ENCODE measurements at places on chromosomes 12 and 14. TPM values are rescaled to one million over a fixed set of nuclear protein-coding genes. Genes with fewer than 3 reads are reported as not detected.
A peak's percentile ranks its signal among the peaks of the same experiment; 100 is the strongest.

The ZNF384 gene
- 48.7 TPM for total RNA-seq

The MFAP5 gene
- total RNA-seq: 50.2 TPM

The LRRC10 gene
- not detected for total RNA-seq

The MSRB3 gene
- total RNA-seq: 47.3 TPM

The TSPAN11 gene
- total RNA-seq: 9.1 TPM

GRCh38 chr14:99609245-99610170 lies 5.5 kb upstream of the CCDC85C start:
- H3K36me3 ChIP-seq: no peaks in the 10 kb centered on the region
- H3K27ac ChIP-seq: no peak overlapping the region
- peaks cover 14% of the 10 kb centered on the region for H3K4me1 ChIP-seq

DNA sequence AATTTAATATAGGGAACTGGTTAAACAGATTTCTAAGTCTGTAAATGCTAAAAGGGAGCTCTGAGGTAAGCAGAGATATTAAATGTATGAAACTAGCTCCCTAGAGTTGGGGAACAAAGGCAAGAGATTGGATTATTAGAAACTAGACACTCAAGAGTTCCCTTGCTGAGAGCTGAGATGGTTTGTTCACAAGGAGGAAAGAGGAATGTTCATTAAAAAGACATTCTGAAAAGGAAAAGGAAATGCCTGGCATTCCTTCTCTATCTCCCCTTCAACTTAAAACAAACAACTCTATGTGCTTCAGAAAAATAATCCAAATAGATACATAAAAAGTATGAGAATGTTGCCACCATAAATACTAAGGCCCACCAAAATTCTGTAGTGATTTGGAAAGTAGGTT lies 73.7 kb downstream of the GALNT4 start:
- no peaks in the 10 kb centered on the region for H3K36me3 ChIP-seq
- no peaks in the 10 kb centered on the region for H3K27me3 ChIP-seq
- H3K27ac ChIP-seq: peak overlapping the region; percentile 83
- DNase-seq: no peak

- no peak overlapping the region for H3K4me3 ChIP-seq
- no peaks in the 10 kb centered on the region for H3K4me1 ChIP-seq
- DNase-seq: no peak
- H3K36me3 ChIP-seq: no peaks in the 10 kb centered on the region
- no peak overlapping the region for H3K27ac ChIP-seq
- no peaks in the 10 kb centered on the region for H3K27me3 ChIP-seq
These were observed 717.8 kb downstream of the TMTC2 start for GRCh38 chr12:83404521-83404920.

- peaks cover 6% of the 10 kb centered on the region for H3K4me1 ChIP-seq
- DNase-seq: no peak
- H3K36me3 ChIP-seq: no peaks in the 10 kb centered on the region
- H3K27ac ChIP-seq: no peak overlapping the region
- no peak overlapping the region for H3K4me3 ChIP-seq
These were observed 193.8 kb downstream of the TMTC2 start for GRCh38 chr12:82880442-82880901.

- no peak overlapping the region for H3K27ac ChIP-seq
- peaks cover 38% of the 10 kb centered on the region for H3K36me3 ChIP-seq
- no peaks in the 10 kb centered on the region for H3K27me3 ChIP-seq
- no peak for DNase-seq
- peaks cover 28% of the 10 kb centered on the region for H3K4me1 ChIP-seq
- H3K4me3 ChIP-seq: no peak overlapping the region
These were observed 41.5 kb upstream of the LRTM2 start for GRCh38 chr12:1778911-1779310.
